ENCODE measurements at places on chromosomes 3 and 15. TPM values are rescaled to one million over a fixed set of nuclear protein-coding genes. Genes with fewer than 3 reads are reported as not detected.

DNA sequence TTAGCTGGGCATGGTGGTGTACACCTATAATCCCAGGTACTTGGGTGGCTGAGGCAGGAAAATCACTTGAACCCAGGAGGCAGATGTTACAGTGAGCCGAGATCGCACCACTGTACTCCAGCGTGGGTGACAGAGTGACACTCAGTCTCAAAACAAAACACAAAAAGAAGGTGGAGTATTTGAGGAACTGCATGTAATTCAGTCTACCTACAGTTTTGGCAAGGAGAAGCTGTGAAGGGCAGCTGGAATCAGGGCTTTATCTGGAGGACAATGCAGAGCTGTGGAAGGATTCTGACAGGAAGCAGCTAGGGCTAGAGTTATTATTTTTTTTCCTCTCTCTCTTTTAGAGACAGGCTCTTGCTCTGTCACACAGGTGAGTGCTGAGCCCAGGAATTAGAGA is 6.8 kb downstream of the H1-8 start:
- H3K4me3 ChIP-seq, result no peak overlapping the region
- H3K27ac ChIP-seq, result no peak overlapping the region
- no peak for DNase-seq
- H3K36me3 ChIP-seq, result no peaks in the 10 kb centered on the region

DNA sequence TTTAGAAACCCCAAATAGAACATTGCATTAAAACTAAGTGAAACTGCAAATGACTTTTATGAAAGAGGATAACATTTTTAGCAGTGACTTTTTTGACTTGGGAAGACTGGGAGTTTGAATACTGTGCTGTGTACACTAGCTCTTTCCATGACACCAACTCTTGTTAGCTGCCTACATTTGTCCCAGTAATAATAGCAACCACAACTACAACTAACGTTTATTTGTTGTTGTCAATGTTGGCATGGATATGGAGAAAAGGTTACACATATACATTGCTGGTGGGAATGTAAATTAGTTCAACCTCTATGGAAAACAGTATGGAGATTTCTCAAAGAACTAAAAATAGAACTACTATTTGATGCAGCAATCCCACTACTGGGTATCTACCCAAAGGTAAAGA is 329.6 kb upstream of the ADAMTS9 start:
- no peak overlapping the region for H3K4me3 ChIP-seq
- H3K27me3 ChIP-seq, result no peaks in the 10 kb centered on the region
- H3K36me3 ChIP-seq, result no peaks in the 10 kb centered on the region
- H3K4me1 ChIP-seq, result no peaks in the 10 kb centered on the region
- DNase-seq, result no peak

DNA sequence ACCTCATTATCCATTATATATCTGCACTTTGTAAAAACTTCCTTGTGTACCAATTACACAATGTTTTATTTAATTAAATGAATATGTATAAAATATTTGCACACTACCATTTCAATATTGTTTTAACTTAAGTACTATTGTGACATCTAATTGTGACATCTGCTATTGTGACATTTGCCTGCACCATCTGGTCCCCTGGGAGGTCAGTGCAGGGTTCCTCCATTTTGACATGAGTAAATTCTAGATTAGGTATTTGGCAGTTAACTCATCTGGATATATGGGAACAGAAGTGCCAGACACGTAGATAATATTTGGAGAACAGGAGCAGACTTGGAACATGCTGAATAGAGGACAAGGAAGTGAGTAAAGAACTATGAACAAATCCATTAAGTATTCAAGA is 332.1 kb downstream of the VGLL3 start:
- H3K4me3 ChIP-seq, result no peak overlapping the region
- H3K4me1 ChIP-seq, result no peaks in the 10 kb centered on the region
- DNase-seq, result no peak
- no peak overlapping the region for H3K27ac ChIP-seq

Gene SLTM
- total RNA-seq, result 93.0 TPM

DNA sequence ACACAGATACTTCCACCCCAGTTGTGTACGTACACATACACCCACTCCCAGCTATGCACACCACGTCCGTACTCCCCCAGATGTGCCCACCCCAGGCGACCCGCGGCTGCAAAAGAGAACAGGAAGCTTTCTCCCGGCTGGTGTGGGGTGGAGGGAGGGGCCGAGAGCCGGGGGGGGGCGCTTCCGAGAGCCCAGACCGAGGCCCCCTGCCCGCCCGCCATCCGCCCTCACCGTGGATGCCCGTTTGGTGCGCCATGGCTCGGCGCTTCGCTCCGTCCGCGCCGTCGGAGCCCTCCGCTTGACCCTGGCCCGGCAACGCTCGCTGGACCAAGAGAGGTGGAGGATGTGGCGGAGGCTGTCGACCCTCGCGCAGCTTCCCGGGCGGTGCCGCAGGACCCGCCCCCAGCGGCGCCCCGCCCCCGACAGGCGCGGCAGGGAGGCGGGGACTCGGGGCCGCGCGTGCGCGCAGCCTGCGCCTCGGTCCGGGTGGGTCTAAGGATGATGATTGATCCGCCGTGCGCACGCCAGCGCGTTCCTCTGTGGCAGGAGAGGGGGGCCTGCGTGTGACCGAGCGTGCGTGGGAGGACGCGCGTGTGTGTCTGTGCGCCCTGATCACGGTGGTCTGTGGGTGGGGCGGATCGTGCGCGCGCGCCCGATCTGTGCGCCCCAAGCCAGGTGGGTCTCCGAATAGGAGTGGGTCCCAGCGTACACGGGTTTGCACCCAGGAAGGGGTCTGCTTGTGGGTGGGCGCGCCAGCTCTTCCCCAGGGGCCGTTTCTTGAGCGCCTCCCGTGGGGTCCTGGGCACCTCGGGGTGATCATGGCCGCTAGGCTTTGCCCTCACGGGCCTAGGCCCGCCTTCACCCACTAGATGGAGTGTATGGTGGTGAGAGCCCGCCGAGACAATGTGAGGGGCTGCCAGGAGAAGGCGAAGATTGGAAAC is at the start of gene TWF2:
TSS of gene TWF2 (minus strand) at position 398 of the 941 bp plus-strand sequence. CDS start at position 256, 142 bp downstream.
- peaks cover 56% of the 10 kb centered on the region for H3K4me1 ChIP-seq
- H3K27ac ChIP-seq, result peak within 1 kb of the TSS; percentile 93
- H3K4me3 ChIP-seq, result peak within 1 kb of the TSS; percentile 99
- H3K27me3 ChIP-seq, result no peaks in the 10 kb centered on the region
- DNase-seq, result peak; percentile 87
- peaks cover 11% of the 10 kb centered on the region for H3K36me3 ChIP-seq

DNA sequence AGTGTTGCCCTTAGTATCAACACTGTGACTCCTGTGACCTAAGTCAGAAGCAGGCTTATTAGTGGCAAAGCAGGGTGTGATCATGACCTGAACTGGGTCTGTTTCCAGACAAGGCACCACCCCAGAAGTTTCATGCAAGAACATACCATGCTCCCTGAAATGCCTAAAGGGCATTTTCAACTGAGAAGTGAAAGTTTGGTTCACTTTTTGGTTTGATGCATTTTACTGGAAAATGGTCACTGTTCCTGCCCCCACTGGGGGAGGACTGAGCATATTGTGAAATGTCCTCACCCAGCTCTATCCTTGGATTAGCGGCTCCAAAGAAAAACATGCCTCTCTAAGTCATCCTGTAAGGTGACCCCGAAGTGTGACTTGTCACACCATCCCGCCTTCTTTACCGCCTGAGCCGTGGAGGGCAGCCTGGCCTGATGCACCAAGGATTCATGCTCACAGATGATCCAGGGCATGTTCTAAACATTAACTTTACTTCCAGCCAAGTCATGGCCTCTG is 3.1 kb upstream of the FAM240A start:
- H3K4me1 ChIP-seq, result no peaks in the 10 kb centered on the region
- H3K27me3 ChIP-seq, result no peaks in the 10 kb centered on the region
- DNase-seq, result no peak
- H3K27ac ChIP-seq, result no peak overlapping the region
- H3K36me3 ChIP-seq, result no peaks in the 10 kb centered on the region

- H3K4me3 ChIP-seq, result no peak overlapping the region
- H3K27ac ChIP-seq, result no peak overlapping the region
- no peak for DNase-seq
- H3K4me1 ChIP-seq, result no peaks in the 10 kb centered on the region
Observed at GRCh38 chr15:63338170-63338569, 43.5 kb downstream of the CA12 start.

DNA sequence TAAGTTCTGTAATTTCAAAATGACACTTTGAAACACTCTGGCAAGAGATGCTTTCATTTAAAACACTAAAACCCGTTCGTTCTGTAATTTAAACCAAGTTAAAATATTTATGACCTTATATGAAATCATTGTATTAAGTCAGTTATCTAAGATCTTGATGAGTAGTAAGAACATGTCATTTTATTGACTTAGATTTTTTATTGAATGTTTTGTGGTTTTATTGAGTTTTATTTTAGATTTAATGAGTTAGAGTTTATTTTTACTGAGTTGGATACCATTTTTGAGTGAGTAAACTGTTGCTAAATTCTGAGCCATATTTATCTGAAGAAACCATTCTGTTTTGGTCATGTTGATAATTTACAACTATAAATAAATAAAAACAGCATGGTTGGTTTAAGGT is 94.3 kb downstream of the PPARG start:
- no peaks in the 10 kb centered on the region for H3K27me3 ChIP-seq
- H3K4me1 ChIP-seq, result peaks cover 7% of the 10 kb centered on the region
- H3K27ac ChIP-seq, result no peak overlapping the region
- H3K4me3 ChIP-seq, result no peak overlapping the region
- H3K36me3 ChIP-seq, result peaks cover 19% of the 10 kb centered on the region
- no peak for DNase-seq

- no peaks in the 10 kb centered on the region for H3K27me3 ChIP-seq
- DNase-seq, result no peak
- no peak overlapping the region for H3K27ac ChIP-seq
- no peak overlapping the region for H3K4me3 ChIP-seq
- H3K36me3 ChIP-seq, result no peaks in the 10 kb centered on the region
Observed at GRCh38 chr15:92044203-92044909, 190.8 kb downstream of the SLCO3A1 start.

DNA sequence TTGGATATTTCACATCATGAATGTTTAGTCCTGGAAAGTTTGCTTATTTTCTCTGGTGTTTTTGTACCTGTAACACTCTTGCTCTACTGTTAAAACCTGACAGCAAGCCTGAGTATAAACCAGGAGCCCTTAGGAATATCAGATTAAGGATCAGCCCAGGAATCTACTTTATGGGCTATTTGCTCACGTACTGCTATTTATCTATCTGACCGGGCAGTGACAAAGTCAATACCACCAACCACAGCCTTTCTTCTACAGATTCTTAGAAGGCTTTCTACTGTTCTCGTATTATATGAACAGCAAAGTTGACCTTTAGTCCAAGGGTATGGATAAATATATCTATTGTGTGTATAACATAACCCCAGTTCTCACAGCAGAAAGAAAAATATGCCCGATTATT is 521.2 kb downstream of the RBMS3 start:
- no peak for DNase-seq
- H3K27ac ChIP-seq, result no peak overlapping the region
- H3K4me1 ChIP-seq, result no peaks in the 10 kb centered on the region
- no peak overlapping the region for H3K4me3 ChIP-seq

Gene STX19
- 3.8 TPM for total RNA-seq

Gene CCDC13
- 2.5 TPM for total RNA-seq

DNA sequence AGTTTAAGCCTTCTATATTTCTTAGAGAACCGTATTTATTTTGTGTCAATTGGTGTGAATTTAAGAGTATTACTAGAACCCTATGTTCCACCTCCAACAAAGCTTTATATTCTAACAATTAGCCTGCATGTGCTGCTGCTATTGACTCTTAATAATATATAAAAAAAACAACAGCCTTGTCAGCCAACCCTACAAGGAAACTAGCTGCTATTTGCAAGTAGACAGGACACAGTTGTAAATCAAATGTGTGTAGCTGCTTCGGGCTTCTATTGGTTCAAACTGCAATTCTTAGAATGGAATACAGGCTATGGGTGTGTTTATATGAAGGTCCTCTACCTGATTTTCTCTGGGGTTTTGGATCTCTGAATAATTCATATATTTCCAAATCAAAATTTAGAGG is 60.7 kb downstream of the ZBTB20 start:
- H3K27ac ChIP-seq, result no peak overlapping the region
- no peaks in the 10 kb centered on the region for H3K36me3 ChIP-seq
- H3K27me3 ChIP-seq, result no peaks in the 10 kb centered on the region
- no peak overlapping the region for H3K4me3 ChIP-seq

Gene CNTN6
- 10.3 TPM for total RNA-seq

GRCh38 chr3:120280566-120280965 is 4.5 kb downstream of the GPR156 start:
- H3K27ac ChIP-seq, result no peak overlapping the region
- H3K4me3 ChIP-seq, result no peak overlapping the region
- H3K27me3 ChIP-seq, result peaks cover 4% of the 10 kb centered on the region
- no peaks in the 10 kb centered on the region for H3K36me3 ChIP-seq
- peaks cover 3% of the 10 kb centered on the region for H3K4me1 ChIP-seq

GRCh38 chr3:186083746-186084145 is 25.1 kb downstream of the ETV5 start:
- no peak overlapping the region for H3K4me3 ChIP-seq
- no peaks in the 10 kb centered on the region for H3K27me3 ChIP-seq
- no peak overlapping the region for H3K27ac ChIP-seq
- H3K4me1 ChIP-seq, result no peaks in the 10 kb centered on the region
- H3K36me3 ChIP-seq, result peaks cover 15% of the 10 kb centered on the region

Gene SLC51A
- 1.3 TPM for total RNA-seq

- H3K27me3 ChIP-seq, result no peaks in the 10 kb centered on the region
- DNase-seq, result no peak
- no peaks in the 10 kb centered on the region for H3K36me3 ChIP-seq
- H3K4me3 ChIP-seq, result no peak overlapping the region
- no peaks in the 10 kb centered on the region for H3K4me1 ChIP-seq
Observed at GRCh38 chr15:89648106-89649012, 6.9 kb downstream of the KIF7 start.

Gene NPTN
- total RNA-seq, result 138 TPM

- H3K4me3 ChIP-seq, result no peak overlapping the region
- DNase-seq, result no peak
- H3K27me3 ChIP-seq, result no peaks in the 10 kb centered on the region
- H3K36me3 ChIP-seq, result no peaks in the 10 kb centered on the region
- H3K4me1 ChIP-seq, result peaks cover 52% of the 10 kb centered on the region
- no peak overlapping the region for H3K27ac ChIP-seq
Observed at GRCh38 chr3:188157971-188158370, 4.0 kb downstream of the LPP start.

DNA sequence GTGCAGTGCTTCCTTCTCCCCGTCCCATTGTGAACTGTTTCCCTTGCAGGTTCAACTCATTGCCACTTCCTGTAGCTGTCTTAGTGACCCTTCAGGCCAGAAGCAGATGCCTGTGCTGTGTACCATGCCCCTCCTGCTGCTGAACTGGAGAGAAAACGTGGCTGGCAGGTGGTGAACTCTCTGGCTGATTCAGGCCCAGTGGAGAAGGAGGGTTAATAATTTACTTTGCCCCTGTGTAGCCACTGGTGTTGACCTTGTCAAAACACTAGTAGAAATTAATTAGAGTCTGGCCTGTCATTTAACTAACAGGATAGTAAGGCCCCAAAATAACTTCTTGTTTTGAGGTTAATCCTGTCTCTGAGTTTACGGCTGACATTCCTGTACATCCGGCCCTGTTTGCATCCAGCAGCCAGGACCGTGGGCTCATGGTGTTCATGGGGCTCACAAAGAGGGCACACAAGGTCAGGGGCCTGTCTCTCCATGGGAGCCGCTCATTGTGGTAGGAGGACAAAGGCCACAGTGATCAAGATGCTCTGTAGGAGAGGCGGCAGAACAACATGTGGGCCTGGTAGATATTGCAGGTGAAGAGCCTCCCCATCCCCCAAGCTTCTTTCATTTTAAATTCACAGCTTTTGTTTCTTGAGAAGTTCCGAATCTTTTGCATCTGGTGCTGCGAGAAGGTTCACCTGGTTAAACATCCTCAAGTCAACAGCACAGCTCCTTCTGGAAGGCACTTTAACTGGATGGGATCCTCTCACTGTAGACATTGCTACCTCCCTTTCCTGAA is 101.6 kb downstream of the CGNL1 start:
- peaks cover 8% of the 10 kb centered on the region for H3K4me1 ChIP-seq
- H3K4me3 ChIP-seq, result no peak overlapping the region
- DNase-seq, result no peak
- no peaks in the 10 kb centered on the region for H3K27me3 ChIP-seq
- H3K27ac ChIP-seq, result no peak overlapping the region

Gene ATP13A4
- total RNA-seq, result 188 TPM

Gene GASK1A
- total RNA-seq, result 5.9 TPM

Measured in lower lobe of right lung (tissue), 2 donors.